ENCODE measurements at places on chromosomes 2 and 18.

- DNase-seq: no peak
Measured at GRCh38 chr2:240906141-240906910, at the start of gene CROCC2. Gene CROCC2 (plus strand): TSS chr2:240906336. CDS start chr2:240906514, 178 bp downstream.

- DNase-seq: no peak
Measured at GRCh38 chr2:114495046-114495445, 52.6 kb downstream of the DPP10 start.

DNA sequence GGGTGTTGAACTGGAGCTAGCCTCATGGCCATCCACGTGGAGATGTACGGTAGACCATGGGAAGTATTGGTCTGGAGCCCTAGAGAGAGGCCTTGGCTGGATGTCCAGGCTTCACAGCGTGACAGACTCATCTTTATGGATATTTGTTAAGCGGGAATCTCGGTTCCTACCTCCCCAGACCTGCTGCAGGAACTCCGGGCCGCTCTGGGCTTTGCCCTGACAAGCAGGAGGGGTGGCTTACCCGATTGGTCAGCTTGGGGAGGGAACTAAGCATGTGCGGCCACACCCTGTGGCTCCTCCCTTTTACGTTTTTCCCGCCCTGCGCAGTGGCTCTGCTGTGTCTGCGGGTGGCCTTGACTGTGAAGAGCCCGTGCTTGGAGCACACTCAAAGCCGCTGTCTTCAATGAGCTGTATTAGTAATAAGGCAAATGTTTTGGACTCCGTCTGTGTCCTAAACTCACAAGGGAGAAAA lies 52.3 kb downstream of the PAPOLG start:
- DNase-seq: no peak

DNA sequence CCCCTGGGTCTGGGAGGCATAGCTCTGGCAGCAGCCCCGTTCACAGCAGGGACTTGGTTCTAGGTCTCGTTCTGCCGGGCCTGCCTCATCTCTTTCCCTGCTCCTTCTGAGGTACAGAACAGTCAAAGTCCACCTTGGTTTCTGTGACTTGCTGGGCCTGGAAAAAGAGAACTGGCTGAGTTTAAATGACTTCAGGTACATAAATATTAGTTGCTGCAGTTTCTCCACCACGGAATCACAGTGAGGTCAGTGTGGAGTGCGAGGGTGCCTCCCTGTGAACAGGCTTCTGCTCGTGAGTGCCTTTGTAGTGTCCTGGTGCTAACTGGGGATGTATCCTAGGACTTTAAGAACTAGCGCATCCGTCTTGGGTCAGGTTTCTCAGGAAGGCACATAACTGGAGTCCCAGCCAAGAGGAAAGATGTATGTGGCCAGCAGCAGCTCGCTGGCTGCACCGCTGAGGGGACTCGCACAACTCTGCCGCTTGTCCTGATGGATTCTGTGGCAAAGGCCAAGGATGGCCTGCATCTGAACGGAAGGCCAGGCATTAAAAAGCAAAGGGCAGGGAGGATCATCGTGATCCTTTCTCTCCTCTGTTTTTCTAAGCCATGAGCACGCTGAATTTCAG lies 188.6 kb downstream of the SH3RF3 start:
- no peak for DNase-seq

- no peak for DNase-seq
Measured at GRCh38 chr2:74051504-74051903, 66.8 kb downstream of the TET3 start.

GRCh38 chr2:234134496-234134895 lies 84.0 kb downstream of the SPP2 start:
- no peak for DNase-seq

- DNase-seq: no peak
Measured at GRCh38 chr2:85435220-85435958, 16.9 kb downstream of the SH2D6 start.

DNA sequence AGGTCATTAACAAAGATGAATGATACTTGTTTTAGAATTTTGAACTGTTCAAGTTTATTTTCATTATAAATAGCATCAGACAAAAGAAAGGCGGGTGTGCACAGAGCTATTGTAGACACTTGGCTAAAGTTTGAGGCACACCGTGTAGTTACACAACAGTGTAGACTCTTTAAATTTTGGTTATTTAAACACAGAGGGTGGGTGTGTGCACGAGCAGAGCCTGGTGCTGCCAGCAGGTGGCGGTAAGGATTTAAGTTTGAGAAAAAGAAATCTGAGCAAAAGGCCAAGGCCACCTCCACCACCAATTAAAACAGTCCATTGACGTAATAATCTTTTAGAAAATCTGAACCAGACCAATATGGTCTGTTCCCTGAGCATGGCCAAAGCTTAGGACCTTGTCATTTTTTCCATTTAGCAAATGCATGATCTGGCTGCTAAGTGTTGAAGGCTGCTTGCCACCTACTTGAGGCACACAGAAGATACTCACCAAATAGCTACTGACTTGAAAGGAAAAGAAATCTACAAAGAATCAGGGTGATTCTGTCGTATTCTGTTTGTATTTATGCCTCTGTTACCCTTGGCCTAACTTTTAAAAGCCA lies 14.3 kb downstream of the COPS7B start:
- no peak for DNase-seq

GRCh38 chr18:7896805-7897518 lies 329.8 kb downstream of the PTPRM start:
- no peak for DNase-seq

DNA sequence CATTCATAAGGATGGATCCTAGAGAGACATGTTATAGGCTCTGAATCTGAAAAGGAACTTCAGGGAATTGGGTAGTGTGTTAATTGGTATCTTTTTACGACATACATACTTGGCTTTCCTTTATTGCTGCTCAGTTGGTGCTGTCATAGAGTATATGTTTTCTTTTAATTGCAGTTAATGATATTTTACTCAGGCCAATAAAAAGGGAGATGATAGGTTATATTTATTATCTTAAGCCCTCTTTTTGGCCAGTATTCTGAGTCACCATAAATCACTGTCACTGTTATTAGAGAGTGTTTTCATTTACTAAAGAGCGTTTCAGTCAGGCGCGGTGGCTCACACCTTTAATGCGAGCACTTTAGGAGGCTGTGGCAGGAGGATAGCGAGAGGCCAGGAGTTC lies 47.6 kb downstream of the RALBP1 start:
- DNase-seq: no peak

- no peak for DNase-seq
Measured at GRCh38 chr18:9109523-9109922, 7.0 kb downstream of the NDUFV2 start.

- DNase-seq: no peak
Measured at GRCh38 chr18:44680273-44681075, at the start of gene SETBP1. Gene SETBP1 (plus strand): TSS chr18:44680888. CDS start chr18:44701347, 20,459 bp downstream.

DNA sequence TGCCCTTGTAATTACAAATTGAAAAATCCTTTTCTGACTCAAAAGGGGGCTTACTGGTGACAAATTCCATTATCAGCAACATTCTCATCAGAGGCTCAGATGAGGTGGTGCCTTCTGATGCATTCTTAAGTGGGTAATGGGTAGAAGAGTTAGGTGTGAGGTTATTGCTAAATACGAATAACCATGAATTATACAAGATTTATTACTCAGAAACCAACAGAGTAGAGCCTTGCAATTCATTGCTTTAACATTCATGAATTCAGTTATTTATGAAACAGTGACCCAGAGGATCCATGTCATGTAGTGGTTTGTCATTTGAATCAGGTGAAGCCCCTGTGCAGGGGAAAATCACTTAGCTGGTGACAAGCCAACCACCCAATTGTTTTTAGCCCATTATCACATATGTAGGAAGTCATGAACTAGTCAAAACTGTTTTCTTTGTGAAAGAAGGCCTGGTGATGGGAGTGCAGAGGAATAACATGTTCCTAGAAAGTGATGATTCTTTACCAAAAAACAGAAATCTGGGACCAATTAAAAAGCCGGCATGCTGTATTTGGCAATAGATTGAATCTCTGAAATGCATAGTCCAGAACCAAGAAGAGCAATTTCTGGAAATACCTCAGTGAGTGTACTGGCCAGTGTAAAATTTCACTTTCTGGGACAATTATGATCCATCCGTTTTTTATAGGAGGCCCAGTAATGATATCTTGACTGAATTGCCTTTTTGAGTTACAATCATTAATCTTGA lies 70.2 kb downstream of the CRIM1 start:
- DNase-seq: no peak

- DNase-seq: no peak
Measured at GRCh38 chr18:57353940-57354461, 1.6 kb downstream of the ST8SIA3 start.

GRCh38 chr2:85163675-85164074 lies 30.5 kb downstream of the TCF7L1 start:
- no peak for DNase-seq

- no peak for DNase-seq
Measured at GRCh38 chr18:48133671-48134251, 203.3 kb upstream of the SMAD2 start.

DNA sequence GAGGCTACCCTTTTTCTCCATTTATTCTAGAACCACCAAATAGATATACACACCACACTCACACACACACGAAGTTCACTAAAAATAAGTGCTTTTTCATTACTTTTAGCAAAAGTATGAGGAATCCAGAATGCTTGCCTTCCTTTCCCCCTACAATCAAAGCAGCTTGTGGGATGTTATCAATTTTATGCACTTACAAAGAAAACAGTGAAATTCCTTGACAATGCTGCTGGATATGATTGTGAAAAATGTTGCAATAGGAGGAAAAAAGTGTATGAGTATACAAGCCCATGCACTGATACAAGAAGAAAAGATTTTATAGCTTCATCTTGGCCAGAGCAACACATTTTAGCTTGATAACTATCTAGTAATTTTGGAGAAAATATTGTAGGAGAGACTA lies 269.2 kb downstream of the XIRP2 start:
- DNase-seq: no peak

DNA sequence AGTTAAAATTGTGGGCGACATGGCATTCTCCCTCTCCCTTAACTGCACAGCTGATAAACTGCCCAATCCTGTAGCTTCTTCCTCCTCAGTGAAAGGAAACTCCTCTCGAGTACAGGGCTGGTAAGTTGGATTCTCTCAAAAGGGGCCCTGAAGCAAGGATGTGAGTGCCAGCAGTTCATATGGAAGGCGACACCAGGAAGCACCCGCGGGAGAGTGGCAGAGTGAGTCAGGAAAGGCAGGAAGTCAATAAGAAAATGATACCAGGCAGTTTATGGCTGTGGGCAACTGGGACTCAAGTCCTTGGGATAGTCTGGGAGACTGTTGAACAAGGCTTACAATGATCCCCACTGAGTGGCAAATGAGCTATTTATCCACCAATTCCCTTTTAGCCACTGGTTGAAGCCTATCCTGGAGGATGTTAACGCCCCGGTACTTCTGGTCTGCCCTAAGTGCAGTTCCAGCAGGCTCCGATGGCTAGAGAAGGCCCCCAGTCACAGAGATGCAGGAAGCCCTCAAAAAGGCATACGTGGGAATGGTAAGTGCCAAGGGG lies 34.8 kb downstream of the ABHD3 start:
- DNase-seq: no peak

DNA sequence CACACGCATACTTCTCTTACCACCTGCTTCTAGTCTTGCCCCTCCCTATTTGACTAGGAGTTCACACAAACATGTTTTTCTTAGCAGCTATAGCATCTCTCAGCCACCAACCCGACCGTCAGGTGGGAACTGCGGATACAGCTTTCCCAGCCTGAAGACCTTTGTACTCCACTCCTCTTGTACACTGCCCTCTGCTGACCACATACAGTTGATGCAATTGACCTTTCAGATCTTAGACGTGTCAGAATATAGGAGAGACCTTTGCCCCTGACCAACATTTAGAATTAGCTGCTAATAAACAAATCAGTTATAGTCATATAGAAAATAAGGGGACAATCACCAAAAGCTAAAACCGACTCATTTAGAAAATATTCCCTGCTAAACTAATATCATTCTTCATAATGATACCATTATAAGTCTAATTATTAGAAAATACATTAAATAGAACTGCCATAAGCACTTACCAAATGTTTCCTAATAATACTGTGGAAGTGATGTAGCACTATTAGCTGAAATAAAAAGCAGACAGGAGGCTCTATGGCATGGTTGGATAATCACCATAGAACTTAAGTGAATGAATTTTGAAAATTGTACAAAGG lies 208.4 kb downstream of the RAD51AP2 start:
- no peak for DNase-seq

DNA sequence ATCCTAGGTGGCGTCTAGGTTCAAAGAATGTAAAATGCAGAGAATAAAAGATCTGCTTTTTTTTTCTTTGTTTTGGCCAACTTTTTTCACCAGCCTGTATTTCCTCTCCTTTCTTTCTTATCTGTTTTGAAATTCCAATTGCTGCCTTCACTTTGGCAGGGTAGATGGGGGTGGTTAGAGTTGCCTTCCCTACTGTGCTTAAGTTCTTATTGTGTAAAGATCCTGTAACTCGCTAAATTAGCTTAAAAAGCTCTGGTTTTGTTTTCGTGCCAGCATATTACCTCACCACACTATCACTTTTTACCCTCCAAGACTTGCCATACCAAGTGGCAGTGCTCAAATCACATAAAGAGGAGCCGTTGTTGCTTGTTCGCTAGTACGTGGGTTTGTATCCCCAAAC lies 921.7 kb downstream of the DPP10 start:
- DNase-seq: no peak

DNA sequence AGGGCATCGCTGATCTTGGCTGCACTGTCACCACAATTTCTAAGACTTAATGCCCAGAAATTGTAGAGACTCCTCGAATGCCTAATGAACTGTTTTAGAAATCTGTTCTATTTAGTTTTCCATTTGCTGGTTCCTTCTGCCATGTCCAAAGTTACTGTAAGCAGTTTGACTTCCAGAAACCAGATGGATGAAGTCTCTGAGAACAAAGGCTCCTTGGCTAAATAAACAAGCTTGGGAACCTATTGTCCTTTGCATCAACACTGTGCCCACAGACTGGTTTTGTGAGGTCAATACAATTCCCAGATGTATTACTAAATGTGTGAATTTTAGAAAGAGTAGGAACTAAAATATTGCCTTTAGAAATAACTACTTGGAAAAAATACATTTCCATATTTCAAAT lies 600.2 kb downstream of the NYAP2 start:
- DNase-seq: no peak

GRCh38 chr2:111246620-111247061 lies 125.9 kb downstream of the BCL2L11 start:
- DNase-seq: no peak

GRCh38 chr18:40011201-40011600 lies 1943.8 kb upstream of the PIK3C3 start:
- no peak for DNase-seq

- DNase-seq: no peak
Measured at GRCh38 chr2:98478907-98479306, 34.2 kb downstream of the INPP4A start.

- DNase-seq: no peak
Measured at GRCh38 chr2:49616800-49617199, 462.5 kb upstream of the FSHR start.
